ENCODE measurements at places on chromosomes 12 and 14. TPM values are rescaled to one million over a fixed set of nuclear protein-coding genes. Genes with fewer than 3 reads are reported as not detected.
A peak's percentile ranks its signal among the peaks of the same experiment; 100 is the strongest.

DNA sequence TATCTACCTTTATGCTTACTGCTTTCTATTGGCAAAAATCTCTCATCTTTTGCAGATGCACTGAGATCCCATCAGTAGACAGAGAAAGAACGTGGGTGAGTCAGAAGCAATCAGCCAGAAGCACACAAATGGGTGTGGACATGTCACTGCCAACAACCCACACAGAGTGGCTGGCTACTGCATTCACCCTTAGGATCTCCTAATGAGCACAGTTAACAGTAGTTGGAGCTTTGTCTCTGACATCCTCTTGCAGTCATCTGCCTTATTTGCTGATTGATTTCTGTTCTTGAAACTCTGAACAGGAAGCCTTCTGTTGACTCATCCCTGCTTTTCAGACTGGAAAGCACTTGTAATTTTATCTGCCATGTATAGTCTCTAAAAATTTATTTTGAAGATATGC lies 117.2 kb downstream of the RGS6 start:
- no peak for DNase-seq

FOXN4 gene
- not detected for total RNA-seq

DNA sequence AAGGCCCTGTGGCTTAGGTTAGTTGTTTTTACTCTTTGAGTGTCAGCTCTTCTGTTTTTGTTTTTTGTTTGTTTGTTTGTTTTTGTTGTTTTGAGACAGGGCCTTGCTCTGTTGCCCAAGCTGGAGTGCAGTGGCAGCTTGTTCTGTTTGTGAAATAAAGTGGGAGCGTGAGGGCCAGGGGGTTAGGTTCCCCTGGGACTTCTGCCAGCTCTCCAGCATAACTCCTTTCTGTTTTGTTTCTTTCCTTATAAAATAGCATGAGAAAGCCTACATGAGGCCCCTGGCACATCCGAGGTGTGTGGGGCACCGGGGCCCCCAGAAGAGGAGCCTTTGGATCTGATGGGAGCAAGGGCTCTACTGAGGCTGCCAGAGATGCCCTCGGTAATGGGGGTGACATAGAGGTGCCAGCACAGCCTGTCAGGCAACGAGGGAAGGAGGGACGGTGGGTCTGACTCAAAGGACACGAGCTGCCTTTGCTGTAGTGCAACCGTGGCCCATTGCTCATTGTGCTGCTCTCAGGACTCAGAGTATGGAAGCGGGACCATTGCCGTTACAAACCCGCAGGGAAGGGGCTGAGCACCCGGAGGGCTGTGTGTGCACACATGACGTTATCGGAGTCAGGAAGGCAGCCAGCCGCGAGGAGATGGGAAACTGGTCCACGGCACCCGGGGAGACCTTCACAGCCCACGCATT lies 9.1 kb upstream of the SERPINA11 start:
- DNase-seq = no peak

GRCh38 chr12:108457006-108457733 lies 57.9 kb upstream of the FICD start:
- DNase-seq = peak; percentile 79

GRCh38 chr14:58824796-58825195 lies 187.0 kb downstream of the DACT1 start:
- DNase-seq = no peak

FRMD6 gene
- total RNA-seq = 37.4 TPM

GRCh38 chr12:30925607-30926242 lies 823 bp upstream of the TSPAN11 start:
- DNase-seq = no peak

DNA sequence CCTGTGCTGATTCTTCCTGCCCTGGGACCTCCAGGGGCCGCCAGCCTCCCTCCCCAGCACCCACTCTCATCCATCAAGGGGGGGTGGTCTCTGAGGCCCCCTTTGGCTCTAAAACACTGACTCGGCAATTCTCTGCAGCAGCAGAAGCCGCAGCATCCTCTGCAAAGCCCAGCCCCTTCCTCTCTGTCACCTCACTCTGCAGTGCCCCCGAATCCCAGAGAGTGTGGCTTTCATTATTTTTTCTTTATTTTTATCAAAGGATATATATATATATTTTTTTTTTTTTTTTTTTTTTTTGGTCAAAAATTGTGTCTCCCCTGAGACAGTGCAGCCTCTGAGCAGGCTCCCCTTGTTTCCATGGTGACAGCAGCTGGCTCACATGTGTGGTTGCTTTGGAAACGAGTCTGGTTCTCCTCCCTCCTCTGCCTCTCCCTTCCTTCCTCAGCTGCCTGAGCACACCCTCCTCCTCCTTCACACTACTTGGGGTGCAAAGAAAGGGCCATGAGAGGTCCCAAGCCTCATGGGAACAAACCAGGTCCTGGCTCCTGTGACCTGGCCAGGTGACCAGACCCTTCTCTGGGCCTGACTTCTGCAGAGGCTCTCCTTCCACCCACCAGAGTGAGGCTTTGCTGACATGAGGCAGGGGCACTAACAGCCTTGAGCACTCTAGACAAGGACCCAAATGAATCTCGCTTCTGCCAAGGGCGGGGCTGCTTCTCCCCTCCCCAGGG lies 100.5 kb downstream of the LRRC74A start:
- DNase-seq = peak; percentile 63

GRCh38 chr12:111953455-111953854 lies 59.5 kb downstream of the TMEM116 start:
- no peak for DNase-seq

DNA sequence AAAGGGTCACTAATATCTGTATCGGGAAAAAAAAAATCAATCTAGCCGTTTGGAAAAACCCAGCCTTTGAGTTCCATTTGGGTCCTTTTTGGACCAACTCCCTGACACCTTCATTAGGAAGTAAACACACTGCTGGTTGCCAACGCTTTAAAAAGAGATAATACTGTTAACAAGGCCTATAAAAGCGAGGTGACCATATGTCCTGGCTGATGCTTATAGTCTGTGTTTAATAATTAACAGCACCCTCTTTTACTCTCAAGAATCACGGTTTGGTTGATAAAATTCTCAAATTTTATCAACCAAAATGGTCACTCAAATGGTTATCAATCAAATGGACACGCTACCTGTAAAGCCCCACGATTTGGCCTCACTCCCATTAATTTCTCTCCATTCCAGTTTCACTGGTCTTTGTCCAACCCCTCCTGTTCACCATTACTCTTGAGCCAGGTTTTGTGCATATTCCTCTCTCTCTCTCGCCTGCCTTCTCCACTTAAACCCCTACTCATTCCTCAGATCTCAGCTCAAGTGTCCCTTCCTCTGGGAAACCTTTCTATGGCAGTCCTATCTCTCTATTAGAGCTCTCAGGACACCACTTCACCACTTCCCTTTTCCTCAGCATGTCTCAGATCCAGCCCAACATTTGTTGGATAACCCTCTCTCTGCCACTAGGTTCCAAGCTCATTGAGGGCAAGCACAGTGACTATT lies 9.5 kb downstream of the BTG1 start:
- no peak for DNase-seq

GRCh38 chr14:75090353-75090752 lies 20.9 kb downstream of the ZC2HC1C start:
- no peak for DNase-seq

CRIP1 gene
- 5.8 TPM for total RNA-seq

DPPA3 gene
- total RNA-seq = 0.23 TPM

DNA sequence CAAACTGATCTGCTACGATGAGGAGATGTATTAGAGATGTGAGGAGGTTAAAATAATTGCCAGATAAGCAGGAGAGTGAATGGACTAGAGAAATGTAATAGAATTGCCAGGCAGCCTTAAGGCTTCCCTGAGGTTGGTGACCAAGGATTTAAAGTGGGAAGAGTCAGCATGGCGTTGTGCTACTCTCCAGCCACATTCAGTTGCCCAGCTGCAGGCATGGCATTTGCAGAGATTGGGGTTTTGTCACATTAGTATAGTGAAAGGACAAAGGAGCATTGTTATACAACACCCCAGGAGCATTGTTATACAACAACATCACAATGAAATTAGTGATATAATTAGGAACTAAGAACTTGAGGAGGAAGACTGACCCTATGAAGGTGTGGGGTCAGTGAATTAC lies 31.7 kb downstream of the MARK3 start:
- DNase-seq = no peak

PRPF40B gene
- total RNA-seq = 11.1 TPM

KRT82 gene
- total RNA-seq = not detected

DNA sequence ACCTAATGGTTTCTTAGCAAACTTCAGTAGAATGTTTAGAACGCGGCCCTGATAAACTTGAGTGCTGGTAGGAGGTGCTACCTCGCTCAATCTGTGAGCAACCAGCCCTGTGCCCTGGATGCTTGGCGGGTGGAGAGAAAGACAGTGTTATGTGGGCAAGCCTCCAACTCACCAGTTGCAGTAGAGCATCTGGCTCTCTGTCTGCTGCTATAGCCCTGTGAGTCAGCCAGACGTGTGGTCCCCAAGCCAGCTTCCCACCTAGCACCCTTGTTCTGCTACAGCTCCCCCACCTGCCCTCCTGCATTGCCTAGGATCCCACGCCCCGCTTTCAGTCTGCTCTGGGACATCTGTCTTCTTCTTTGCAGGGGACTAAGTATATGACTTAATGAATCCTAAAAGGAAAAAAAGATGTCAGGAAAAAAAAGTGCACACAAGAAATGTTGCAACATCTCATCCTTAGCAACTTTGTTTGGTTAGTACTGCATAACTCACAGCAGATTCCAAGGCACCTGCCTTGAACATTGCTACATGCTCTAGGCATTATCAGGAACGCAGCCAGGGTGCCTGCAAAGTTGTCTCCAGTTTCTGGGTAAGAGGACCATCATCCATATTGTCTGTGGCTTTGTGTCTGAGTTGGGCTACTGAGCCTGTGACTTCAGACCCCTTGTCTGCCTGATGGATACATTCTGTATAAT lies 13.6 kb downstream of the SNRNP35 start:
- DNase-seq = peak; percentile 58

HOXC12 gene
- not detected for total RNA-seq

GRCh38 chr14:99413172-99413571 lies 67.5 kb downstream of the SETD3 start:
- DNase-seq = no peak

PABPN1 gene
- total RNA-seq = 116 TPM

DNA sequence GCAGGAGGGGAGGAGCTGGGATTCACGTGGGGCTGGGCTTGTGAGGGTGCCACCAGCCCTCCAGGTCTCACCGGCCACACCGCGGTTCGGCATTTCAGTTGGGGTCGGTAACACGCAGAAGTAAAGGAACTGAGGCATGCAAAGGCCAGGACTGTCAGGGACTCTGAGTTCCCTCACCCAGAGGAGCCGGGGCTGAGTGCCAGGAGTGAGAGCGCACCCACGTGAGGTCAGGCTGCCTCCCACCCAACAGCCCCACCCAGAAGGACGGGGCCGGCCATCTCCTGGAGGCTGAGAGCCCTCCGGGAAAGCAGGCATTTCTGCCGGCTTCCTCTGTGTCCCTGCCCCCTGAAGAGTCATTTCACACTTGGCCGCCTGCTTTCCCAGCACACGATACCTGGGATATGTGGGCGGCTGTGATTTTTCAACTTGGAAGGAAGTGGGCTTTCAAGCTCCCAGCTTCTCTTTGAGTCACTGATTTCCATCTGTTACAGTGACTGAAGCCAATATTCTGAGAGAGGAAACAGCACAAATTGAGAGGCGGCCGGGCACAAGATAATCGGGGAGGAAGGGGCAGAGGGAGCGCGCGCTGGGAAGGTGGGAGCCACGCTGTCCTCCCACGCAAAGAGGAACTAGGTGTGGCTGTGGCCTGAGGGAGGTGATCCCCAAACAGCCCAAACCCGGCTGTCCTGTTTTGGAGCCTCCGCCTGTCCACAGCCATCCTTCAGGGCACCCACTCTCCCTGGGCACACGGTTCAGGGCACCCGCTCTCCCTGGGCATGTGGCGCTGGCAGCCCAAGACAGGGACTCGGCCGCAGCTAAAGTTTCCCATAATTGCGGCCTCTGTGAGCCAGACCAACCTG lies 19.0 kb downstream of the GALNT9 start:
- no peak for DNase-seq

- no peak for DNase-seq
Observed at GRCh38 chr14:68607867-68608573, 184.8 kb downstream of the ZFP36L1 start.

WNK1 gene
- total RNA-seq = 63.7 TPM

GRCh38 chr12:47910981-47911380 lies 6.2 kb upstream of the VDR start:
- DNase-seq = no peak

GLTP gene
- total RNA-seq = 28.4 TPM

MBD6 gene
- total RNA-seq = 6.6 TPM

AMN gene
- total RNA-seq = 169 TPM

All from hepatocyte (in vitro differentiated cells).